ENCODE measurements at places on chromosomes 3 and 15.

DNA sequence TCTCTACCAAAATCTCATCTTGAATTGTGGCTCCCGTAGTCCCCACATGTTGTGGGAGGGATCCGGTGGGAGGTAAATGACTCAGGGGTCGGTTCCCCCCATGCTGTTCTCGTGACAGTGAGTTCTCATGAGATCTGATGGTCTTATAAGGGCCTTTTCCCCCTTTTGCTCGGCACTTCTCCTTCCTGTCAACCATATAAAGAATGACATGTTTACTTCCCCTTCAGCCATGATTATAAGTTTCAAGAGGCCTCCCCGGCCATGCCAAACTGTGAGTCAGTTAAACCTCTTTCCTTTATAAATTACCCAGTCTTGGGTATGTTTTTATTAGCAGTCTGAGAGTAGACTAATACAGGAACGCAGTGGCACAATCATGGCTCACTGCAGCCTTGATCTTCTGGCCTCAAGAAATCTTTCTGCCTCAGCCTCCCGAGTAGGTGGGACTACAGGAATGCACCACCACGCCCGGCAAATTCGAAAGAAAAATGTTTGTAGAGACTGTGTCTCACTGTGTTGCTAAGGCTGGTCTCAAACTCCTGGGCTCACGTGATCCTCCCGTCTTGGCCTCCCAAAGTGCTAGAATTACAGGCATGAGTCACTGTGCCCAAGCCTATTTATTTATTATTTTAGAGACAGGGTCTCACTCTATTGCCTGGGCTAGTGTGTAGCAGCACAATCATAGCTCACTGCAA, 101.0 kb downstream of the ATP10A start:
- DNase-seq, result no peak

DNA sequence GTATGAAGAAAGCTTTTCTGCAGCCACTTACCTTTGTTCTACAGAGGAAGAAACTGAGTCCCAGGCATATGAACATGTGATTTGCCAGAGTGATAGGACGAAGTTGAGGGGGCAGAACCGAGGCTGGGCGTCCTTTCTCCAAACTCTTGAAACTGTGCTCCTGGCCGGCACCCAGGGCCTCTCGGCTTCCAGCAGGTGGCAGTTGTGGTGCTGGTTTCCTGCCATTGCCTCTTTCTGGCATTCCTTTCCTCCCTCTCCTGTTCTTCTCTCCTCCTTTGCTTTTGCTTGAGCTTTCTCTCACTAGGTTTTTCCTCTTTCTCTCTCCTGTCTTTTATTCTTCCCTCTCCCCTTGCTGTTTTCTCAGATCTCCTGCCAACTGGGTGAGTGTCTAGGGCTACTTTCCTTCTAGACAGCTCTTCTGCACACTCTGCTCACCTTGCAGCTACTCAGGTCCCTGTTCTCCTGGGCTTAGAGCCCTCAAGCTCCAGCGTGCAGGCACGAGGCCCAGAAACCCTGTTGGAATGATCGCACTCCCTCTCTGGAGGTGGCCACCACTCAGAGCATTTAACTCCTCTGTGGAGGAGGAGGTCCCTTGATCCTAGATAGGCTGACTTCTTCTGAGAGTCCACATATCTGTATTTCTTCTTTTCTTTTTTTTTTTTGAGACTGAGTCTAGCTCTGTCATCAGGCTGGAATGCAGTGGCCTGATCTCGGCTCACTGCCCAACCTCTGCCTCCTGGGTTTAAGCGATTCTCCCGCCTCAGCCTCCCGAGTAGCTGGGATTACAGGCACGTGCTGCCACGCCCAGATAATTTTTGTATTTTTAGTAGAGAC, 26.2 kb downstream of the TRAK1 start:
- no peak for DNase-seq

GRCh38 chr3:82462977-82463376, 701.5 kb upstream of the GBE1 start:
- no peak for DNase-seq

DNA sequence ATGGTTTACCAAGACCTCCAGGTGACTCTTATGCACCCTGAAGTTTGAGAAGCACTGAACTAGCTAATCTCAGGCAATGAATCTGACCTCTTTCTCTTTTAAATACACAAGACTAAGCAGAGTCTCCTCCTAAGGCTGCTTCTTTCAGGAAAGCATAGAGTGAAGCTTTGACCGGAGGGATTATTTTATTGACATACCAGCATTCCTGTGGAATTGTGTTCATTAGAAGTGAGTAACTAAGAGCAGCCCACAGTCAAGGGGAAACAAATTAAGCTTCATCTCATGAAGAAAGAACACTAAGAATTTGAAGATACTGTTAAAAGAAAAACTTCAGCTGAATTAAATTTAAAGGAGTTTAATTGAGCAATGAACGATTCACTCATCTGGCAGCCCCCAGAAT, 963.5 kb downstream of the NTRK3 start:
- no peak for DNase-seq

- no peak for DNase-seq
Measured at GRCh38 chr15:42140383-42141070, 15.9 kb downstream of the PLA2G4F start.

DNA sequence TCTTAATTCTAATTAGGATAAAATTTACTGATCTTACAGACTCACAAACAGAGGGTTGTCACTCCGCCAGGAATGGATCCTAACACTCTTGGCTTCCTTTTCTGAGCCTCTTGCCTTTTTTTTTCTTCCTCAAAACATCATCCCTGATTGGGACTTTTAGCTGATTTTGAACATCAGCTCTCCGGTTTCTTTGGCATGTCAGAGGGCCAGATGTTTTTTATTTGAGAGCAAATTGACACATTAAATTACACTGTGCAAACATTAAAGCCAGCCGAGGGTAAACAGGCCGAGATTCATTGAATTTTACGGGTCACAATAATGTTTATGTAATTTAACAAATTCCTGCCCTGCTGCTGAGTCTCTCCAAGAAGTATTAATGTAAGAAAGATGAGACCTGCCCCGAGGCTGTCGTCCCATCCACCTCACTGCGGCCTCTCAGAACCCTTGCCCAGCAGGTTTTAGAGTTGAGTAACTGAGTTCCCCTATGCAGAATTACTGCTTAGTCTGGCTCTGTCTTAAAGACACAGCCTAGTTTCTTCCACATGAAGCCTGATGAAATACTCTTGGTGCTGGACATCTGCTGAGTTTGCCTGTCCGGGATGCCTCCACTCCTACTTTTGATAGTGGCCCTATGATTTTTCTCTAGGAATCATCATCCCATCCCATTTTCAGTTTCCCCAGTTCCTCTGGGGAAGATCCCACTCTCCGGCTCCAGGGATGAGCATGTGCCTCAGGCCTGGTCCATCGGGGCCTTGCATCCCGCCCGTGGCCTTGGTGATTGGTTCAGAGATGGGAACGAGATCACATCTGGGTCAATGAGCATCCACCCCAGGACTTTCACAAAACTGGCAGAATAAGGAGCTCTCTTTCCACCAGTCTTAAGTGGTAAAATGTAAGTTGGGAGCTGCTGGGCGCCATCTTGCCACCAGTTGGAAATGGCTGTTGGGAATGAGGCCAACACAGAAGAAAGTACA, 226.6 kb upstream of the TLE3 start:
- DNase-seq, result no peak

- no peak for DNase-seq
Measured at GRCh38 chr15:91237445-91237844, 137.4 kb downstream of the SV2B start.

Data from NCI-H187 treated with DMSO at 0.1 percent for 48 hours (cell line).